Stimulated activated CD8-positive, alpha-beta memory T cell treated with anti-CD3 and anti-CD28 coated beads, Interleukin-15, amount 100 ng/mL, for 1 hour (primary cell): ENCODE measurements at places on chromosomes 12 and 14.

DNA sequence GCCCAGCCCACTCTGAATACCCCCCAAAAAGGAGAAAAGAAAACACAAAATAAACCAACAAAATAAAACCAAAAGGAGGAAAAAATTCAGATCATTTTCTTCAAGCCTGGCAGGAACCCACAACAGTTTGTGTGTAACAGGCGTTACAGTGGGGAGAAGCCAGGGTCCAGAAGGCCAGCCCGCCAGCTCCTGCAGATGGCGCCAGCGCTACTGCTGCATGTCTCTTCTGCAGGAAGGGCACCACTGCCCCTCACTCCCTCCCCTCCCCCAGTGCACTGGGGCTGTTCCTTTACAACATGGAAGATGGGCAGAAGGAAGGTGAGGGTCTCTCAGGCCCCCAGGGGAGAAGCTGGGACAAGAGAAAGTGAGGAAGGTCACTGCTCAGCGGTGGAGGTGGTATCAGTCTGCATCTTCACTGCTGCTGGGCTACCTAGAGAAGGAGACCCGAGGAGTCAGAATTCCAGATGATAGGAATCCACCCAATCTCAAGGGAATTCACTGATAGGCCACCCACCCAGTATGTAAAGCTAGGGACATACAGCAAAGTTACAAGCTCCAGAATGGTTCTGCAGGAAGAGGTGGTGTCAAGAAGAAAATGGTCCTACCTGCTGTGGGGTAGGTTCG is 2.3 kb upstream of the NOP2 start:
- no peak for DNase-seq

- DNase-seq = no peak
Measured at GRCh38 chr12:104547235-104547634, 90.5 kb downstream of the CHST11 start.

GRCh38 chr14:19743256-19743655 is at the start of gene OR4Q3:
Gene OR4Q3, plus strand, starts transcription at chr14:19743571.
- no peak for DNase-seq

DNA sequence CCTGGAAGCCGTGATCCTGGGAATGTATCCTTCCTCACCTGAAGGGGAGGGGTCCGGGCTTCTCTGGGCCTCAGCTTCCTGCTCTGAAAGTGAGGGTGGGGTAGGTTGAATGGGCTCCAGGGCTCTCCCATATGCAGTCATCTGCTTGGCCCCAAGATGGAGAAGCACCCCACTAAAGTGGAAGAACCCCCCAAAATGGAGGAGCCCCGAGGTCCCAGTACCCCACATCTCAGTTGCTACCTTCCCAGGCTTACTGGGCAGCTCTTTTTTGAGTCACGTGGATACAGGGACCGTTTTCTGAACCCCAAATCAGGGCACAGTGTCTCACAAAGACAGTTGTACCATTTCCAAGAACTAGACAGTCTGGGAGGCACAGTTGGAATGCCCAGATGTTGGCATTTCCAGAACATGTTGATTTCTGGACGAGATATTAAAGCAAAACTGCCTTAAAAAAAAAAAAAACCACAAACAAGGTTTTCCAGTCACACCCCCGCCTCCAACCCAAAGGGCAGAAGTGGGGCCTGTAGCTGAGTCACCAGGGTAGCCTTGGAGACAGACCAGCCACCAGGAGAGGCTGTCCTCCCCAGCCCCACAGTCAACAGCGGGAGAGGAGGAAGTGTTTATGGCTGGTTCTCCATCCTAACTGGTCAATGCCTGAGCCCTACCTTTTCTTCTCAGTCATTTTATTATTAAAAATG is 12.1 kb downstream of the VASH1 start:
- no peak for DNase-seq

GRCh38 chr12:121628037-121628436 is 1.7 kb downstream of the ORAI1 start:
- no peak for DNase-seq

DNA sequence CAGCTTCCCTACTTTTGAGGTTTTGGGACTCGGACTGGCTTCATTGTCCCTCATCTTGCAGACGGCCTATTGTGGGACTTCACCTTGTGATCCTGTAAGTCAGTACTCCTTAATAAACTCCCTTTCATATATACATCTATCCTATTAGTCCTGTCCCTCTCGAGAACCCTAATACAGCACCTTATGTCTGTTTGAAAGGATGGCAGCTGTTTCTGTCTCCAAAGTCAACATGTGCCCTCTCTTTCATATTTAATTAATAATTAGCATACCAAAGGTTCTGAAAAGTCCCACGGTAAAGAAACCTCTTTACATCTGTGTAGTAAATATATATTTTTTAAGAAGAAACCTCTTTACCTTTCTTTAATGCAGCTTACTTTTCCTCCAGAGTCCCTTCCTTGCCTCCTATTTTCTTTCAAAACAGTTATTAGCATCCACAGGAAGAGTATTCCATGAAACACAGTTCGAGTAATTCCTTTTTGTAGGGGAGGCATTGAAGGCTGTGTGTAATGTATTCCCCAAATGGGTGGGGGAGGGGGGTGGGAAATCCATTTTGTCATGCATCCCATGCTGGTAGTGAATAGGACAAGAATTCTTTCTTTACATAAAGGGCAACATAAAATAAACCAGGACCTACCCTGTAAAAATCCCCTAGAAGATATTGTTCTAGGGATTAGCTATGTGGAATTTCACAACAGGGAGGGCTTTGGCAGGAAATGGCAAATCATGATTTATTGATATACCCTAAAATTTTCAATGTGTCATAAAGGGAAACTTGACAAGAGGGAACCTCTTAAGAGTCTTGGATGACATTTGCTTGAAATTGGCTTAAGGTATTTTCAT is 241.5 kb downstream of the SUDS3 start:
- DNase-seq = no peak

- DNase-seq = no peak
Measured at GRCh38 chr14:88342980-88343379, 19.9 kb upstream of the KCNK10 start.

DNA sequence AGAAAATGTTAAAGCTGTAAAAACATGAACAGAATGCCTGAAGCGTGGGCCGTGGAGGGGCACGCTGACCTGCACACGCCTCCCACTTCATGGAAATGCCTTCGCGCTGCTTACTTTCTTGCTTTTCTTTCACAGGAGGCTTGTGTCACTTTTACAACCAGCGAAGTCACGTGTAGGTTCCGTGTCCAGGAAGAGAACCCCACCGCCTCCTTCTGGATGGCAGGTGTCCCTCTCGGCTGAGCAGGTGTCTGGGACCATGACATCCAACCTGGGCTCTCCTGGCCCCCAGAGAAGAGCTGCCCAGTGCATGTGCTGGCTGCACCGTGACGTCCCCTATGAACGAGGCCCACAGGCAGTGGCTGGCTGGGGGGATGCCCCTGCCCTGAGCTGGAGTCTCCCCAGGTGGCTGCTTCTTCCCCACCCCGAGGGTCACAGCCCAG is 345.0 kb upstream of the SFSWAP start:
- DNase-seq = no peak

GRCh38 chr12:59742841-59743240 is 147.0 kb downstream of the SLC16A7 start:
- DNase-seq = no peak

DNA sequence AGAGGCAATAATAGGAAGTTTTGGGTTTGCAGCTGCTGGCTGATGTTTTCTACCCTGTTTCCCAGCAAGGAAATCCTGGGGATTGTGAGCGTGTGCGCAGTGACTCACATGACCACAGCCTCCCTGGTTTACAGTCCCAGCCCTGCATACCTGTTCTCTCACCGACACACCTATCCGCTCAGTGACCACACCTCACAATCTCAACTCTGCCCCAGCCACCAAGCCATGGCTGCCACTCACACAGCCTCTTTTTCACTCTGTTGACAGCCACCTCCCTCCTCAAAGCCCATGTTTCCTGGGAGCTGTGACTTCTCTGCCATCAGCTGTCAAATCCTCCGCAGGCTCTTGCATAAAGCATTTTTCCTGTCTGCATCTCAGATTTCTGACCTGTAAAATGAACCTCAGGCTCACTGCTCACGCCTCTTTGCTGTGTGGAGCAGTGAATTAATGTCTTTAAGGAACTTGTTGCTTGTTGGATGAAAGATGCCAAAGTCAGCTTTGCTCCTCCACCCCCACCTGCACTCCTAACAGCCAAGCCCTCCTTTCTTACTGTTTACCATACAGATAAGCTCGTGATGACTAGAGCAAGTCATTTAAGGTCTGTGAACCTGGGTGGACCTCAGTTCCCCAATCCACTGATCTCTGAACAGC is 43.5 kb downstream of the B4GALNT3 start:
- no peak for DNase-seq

DNA sequence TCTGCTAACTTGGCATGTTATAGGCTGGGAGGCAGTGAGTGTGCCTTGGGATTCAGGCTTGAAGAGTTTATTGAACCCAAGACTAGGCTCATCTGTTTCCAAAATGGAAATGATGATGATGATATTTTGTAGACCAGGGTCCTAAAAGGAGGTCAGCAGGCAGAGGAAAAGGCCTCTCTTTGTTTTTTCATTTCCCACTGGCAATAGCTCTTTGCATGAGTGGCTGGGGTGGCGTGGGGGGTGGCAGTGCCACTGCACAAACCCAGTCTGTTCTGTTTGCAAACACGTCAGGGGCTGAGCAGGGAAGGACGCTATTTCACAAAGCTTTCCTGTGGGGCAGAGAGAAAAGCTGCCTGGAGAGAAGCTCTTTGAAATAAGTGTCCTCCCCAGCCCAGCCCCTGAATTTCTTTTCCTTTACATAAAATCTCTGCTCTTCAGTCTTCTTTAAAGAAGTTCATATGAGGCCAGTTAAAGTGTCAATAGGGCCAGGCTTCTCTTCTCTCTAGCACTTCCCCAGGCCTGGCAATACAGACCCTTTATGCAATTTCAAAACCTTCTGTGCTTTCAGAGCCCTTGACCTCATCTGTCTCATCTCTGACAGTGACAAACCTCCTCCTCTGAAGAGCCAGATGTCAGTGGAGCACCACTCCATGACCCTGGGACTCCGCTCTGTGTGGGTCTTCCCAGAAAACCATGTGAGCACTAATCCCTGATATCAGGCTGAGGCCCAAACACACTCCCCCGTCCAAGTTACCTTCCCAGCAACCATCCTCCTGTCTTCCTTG is 72.8 kb downstream of the ZNF664 start:
- DNase-seq = no peak

DNA sequence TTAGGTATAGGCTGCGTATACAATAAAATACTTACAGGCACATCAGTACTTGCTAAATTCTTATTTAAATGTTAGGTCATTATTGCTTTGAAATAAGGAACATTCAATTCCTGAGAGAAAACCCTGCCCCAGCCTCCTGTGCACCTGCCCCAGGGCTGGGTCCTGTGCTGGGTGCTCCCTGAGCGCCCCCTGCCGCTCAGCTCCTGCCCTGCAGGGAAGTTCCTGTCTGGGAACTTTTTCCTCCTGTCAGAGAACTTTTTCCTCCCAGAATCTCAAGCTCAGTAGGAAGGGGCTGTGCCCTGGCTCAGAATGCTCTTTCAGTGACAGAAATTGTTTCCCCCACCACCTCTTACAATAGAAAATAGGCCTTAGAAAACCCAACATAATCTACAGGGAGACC is 751.1 kb downstream of the TMEM121 start:
- DNase-seq = no peak

DNA sequence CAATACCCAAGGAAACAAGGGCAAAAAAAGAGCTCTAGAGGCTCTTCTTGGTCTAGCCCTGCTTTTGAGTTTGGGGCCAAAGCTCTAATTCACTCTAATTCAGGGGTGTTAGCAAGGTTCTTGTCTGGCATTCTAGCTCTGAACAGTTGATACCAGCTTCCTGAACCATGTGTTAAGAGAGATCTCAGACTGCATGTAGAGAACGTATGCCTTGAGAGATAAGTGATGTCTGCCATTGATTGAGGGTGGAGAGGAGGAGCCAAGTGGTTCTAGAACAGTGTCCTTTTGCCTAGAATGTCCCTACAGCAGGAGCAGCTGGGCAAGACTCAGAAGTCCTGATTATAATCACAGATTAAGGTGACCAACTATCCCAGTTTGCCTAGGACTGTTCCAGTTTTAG is 18.2 kb upstream of the POC1B start:
- no peak for DNase-seq

DNA sequence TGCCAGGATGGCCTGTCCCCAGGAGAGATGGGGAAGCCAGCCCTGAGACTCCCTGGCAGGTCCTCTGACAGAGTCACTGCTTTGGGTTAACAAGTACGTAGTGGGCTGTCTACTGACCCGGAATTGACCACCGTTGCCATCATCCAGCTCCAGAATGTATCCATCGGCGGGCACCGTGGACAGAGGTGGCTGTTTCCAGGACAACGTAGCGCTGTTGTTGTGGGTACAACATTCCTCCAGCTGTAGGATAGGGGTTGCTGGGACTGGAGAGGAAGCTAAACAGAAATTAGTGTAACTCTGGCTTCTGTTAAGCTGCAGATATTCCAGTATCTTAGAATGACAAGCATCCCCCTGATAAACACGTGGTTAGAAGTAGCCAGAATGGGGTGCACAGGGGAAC is 56.3 kb upstream of the PYGL start:
- DNase-seq = no peak

DNA sequence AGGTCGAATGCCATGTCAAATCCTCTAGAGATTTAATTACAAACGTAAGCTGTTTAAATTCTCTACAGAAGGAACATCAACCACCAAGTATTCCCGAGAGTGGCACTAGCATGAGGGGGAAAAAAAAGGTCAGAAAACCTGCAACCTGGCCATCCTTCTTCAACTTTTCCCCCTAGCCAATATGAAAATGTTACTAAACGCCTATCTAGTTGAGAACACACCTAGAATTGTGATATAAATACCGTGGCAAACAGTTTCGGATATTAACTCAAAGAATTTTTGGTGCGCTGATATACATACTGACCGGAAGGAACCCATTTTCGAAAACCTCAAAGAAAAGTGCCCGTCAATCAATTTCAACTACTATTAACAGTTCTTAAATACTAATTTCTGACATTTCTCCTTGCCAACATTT is 1.8 kb downstream of the HNRNPC start:
- DNase-seq = no peak

- DNase-seq = no peak
Measured at GRCh38 chr12:64723630-64724029, 35.6 kb downstream of the GNS start.

DNA sequence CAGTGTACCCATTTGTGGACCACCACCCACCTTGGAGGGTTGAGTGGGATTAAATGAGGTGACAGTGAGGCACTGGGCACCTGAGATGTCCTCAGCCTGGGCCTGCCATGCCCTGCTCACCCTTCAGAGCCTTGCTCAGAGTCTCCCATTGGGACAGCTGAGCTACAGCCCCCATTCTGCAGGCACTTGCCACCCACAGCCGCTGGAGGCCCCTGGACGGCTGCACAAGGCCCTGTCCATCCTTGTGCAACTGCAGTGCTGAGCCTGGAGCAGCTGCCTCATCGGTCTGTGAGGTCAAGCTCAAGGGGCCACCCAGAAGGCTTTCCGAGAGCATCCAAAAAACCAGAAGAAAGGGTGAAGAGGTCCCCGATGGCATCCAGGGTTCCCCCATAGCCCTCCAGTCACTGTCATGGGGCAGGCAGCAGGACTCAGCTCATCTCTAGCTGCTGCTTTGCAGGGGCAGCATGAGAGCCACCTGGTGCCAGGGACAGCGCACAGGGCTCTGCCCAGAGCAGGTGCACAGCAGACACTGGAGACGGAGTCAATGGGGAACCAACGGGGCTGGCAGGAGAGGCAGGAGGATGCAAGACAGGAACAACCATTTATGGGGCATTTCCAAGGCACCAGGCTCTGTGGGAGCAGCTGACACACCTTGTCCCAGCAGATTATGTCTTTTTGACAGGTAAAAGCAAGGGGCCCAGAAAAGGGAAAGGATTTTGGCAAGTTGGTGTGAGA is 84.6 kb downstream of the ARL6IP4 start:
- DNase-seq = no peak
